ENCODE measurements at places on chromosomes 7 and 10.

DNA sequence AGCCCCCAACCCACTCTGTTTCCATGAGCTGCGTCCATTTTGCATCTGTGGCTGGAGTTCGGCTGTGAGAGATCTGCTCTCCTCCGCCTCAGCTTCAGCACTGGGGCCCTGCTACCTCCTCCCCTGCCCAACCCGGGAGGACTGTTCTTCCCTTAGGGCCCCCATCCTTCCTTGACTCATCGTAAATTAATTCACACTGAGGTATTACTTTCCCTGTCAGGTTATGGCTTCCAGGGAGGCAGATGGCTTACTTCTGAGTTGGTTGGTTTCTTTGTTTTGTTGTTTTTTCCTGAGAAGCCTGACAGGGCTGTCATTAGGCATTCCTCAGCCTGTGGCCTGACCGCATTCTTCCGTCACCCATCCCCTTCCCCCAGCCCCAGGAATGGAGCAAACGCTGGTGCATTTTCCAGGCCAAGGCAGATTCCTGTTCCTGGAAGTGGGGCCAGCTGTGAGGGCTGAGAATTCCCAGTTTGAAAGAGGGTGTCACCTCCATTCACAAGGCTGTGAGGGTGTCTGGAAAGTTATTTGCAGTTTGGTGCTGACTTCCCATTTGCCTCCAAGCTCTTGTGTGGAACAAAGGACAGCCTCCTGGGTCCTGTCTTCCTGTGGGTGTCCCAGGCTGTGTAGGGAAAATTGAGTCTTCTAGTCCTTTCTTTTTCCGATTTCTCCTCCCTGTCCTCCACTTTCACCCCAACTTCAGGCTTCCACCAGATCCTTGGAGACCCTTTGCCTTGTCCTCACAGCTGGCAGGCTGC is 11.7 kb downstream of the CPA5 start:
- DNase-seq, result no peak

DNA sequence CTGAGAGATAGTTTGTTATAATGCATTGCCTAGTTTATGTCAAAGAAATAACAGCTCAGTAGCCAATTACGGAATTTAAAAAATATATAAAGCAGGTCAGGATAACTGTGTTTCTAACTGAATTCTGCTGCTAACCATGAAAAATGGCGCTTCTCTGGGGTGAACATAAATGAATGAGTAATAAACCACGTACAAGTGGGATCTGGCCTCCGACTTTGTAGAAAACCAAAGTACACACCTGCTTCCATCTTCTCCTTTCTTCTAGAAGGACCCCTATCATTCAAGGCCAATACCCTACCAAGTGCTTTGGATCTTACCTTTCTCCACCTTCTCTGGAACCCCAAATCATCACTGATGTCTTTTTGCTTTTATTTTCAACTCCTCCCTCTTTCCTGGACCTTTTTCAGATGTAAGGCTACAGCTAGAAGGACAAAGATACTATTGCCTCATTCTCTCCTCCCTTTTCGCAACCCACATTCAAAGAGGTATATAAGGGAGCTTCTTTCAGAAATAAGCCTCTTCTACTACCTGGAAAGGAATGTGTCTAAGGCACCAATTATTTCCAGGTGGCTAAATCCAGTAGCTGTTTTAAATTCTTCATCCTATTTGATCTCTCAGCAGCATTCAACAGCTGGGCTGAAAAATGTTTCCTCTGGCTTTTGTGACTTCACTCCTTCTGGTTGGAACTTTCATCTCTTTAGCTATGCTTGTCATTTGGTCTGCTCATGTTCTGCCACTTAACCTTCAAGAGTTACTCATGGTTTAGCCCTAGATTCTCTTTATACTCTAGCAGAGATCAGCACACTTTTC is 37.7 kb downstream of the NAMPT start:
- DNase-seq, result no peak

- DNase-seq, result peak; percentile 57
These were observed at the start of gene PYROXD2 for GRCh38 chr10:98414932-98415730. Gene PYROXD2 (minus strand): TSS chr10:98415182. CDS start chr10:98415135, 47 bp downstream.

DNA sequence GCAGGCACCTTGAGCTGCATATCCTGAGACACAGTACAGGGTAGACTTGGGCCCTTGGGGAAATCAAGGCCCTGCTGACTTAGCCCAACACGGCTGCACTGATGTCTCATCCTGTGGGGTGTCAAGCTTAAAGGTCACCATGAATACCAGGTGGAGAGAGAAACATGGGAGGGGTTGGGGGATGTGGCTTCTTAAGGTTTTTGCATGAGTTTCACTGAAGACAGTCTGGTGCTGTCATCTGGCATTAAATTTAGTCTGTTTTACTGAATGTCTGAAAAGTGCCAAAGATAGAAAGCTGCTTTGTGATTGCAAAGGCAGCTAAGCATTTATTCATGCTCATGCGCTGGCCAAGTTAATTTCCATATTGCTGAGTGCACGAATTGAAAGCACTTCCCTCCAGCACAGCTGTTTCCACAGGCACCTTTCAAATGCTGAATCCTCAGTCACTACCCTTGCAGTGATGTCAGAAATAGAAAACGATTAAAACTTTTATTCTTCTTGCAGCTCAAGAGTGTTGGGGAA is 102.1 kb downstream of the OSBPL3 start:
- DNase-seq, result peak; percentile 59

GRCh38 chr7:96136600-96137239 is 185.2 kb downstream of the SLC25A13 start:
- DNase-seq, result no peak

DNA sequence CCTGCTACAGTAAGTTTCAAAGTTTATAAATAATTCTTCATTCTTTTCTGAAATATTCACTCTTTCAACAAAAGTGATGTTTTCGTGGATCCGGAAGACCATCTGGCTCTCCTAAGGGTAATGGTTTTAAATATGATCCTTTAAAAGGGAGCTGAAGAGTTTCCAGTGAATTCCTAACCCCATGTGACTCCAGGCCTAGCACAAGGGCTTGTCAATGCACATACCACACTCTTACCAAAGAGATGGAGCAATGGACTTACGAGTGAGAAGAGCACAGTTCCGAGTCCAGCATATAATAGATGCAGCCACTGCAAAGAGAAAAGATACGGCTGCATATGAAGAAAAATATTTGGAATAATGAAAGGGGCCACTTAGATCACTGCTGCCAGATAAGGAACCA is 32.1 kb upstream of the GATAD1 start:
- no peak for DNase-seq

DNA sequence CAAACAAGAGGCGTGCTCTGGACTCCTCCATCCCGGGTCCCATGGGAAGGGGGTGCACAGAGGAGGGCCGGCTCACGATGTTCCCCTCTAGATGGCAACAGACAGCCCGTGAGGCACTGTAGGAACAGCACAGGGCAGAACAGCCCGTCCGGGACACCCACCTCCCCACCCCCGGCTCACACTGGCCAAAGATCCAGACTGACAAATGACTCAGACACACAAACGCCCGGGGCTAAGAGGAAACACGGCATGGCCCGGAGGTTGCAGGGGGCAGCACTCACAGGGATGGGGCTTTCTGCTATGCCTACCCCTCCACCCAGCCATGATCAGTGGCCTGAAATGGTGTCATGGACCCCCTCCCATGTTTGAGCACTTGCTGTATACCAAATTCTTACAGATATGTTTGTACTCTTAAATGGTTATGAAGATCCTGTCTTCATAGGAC is 4.9 kb upstream of the ELN start:
- no peak for DNase-seq

DNA sequence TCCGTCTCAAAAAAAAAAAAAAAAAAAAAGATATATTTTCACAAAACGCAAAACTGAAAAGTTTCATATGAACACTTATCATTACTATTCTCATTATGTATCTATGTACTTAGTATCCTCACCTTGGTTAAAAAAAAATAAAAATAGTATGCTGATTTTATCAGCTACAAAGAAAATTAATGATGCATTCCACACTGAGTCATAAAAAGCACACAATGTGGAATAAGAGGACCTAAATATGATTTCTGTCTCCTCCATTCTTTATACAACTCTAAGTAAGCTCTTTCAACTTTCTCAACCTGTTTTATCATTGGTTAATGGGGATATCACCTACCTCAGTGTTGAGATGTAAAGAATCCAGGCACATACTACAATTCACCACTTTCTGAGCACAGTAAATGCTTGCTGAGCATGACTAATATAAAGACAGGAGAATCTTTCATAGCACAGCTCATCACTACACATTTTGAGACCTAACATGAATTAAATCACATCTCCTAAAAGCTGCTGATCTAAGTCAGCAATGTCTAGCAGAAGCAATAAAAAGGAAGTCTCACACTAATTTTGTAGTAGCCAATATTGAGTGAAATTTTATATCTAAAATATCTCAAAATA is 2.7 kb downstream of the SNX13 start:
- DNase-seq, result no peak

DNA sequence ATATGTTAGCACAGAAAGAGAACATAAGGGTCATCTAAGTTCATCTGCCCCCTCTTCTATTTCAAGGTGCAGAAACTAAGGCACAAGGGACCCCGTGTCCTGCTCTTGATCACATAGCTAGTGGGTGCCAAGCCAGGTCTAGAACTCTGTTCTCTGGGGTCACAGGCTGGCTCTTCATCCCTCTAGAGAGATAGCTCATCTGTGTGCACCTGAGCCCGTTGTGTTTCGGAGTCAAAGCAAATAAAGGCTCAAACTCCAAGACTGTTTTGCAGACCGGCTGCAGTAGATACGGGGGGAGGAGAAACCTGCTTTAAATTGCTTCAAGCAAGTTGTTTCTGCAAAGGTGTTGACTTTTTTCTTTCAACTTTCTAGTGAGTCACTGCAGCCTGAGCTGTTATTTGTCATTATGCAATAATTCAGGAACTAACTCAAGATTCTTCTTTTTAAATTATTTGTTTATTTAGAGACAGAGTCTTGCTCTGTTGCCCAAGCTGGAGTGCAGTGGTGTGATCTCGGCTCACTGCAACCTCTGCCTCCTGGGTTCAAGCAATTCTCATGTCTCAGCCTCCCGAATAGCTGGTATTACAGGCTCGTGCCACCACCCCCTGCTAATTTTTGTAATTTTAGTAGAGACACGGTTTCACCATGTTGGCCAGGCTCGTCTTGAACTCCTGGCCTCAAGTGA is 6.5 kb downstream of the BLVRA start:
- no peak for DNase-seq

DNA sequence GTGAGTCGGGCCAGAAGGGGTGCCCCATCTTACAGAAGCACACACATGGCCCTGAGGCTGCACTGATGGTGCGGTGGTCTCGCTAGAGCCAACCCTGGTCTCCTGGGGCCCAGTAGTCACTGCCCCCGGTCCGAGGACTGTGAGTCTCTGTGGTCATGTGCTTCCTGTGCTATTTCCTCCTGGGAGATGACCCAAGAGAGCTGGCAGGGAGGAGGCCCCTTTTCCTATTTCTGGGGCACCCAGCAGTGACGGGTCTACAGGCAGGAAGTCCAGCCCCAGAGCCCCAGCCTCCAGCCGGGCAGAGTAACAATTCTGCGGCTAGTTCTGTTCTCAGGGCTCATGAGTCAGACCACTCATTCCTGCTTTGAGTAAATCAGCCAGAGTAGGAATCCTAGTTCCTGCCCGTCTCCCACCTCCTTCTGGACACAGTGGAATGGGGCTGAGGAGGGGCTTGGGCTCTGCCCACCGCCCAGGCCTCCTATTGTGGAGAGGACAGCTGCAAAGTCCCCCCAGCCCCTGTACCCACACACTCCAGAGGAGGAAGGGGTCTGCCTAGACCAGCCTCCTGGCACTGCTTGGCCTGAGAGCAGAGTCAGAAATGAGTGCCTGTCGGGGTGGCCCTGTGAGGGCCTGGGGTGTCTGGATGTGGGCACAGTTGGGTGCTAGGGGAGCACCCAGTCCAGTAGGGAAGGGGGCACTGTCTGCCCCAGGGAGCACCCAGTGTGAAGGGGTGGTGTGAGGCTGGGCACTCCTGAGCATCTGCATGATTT is 80.5 kb upstream of the PPIF start:
- peak; percentile 54 for DNase-seq

DNA sequence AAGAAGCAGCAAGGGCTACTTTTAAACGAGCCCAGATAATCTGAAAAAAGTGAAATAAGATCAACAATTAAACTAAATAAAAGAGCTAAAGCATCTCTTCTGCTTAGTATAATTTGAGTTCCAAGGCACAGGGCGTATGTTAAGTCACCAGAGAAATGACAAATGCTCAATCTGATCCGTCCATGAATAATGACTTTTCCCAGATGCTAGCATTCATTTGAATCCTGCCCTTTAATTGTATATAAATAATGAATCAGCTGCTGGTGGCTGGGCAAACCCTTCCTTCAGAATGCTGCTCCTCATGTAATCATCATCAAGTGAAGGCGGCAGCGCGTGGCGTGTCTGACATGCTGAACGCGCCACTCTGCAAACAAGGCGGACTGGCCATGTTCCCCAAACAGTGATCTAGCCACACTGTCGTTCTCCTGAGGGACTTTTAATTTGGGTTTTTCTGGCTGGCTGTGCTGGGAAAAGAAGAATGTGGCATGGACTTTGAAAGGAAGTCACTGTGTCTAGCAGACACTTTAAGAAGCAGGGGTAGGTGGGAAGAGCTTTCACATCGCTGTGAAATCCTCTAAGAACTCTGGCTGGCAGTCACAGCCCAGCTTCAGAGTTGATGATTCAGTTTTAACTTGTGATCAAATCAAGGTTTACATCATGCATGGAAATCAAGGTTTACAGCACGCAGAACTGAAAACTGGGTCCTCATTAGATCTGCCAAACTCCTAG is 70.7 kb downstream of the BEND7 start:
- no peak for DNase-seq

GRCh38 chr7:92057375-92057774 is 76.9 kb downstream of the CYP51A1 start:
- DNase-seq, result no peak

DNA sequence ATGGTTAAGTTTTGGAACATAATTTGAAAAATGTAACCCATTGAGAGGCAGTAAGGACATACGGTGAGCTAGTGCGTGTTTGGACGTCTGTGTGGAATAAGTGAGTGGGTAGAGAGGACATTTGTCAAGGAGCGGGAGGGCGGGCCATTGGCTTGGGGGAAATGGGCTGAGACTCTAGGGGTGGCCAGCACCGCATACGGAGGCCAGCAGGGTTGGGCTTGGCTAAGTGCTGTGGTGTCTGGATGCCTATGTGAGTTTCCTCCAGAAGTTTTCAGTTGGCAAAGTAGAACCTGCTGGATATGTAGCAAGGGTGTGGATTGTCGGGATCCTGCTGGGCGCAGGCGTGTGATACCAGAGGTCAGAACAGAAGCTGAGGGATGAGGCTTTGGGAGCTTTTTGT is 103.0 kb downstream of the TCF7L2 start:
- DNase-seq, result no peak

GRCh38 chr10:99521765-99522469 is 10.8 kb upstream of the NKX2-3 start:
- DNase-seq, result no peak

- no peak for DNase-seq
These were observed 188.2 kb downstream of the TEX36 start for GRCh38 chr10:125494651-125495239.

- no peak for DNase-seq
These were observed 28.1 kb upstream of the SLC29A3 start for GRCh38 chr10:71290806-71291527.

DNA sequence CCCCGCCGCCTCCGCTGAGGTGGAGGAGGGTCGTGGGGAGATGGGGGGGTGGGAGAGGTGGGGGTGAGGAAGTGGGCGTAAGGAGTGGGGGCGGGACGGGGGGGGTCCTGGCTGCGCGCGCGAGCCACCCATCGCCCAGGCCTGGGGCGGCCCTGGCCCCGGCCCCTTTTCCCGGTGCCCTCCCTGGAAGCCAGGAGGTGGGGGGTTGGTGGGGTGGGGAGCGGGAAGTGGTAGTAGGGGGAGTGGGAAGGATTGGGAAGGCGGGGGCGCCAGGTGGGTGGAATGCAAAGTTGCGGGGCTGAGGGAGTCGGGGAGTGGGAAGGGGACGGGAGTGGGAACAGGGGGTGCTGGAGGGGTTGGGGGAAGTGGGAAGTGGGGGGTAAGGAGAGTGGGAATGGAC is 319 bp upstream of the MMD2 start:
- no peak for DNase-seq

- DNase-seq, result peak; percentile 55
These were observed 458.8 kb upstream of the GHITM start for GRCh38 chr10:83680470-83680891.
